Kasumi-1 (cell line): ENCODE measurements at places on chromosomes 2 and 18.

DNA sequence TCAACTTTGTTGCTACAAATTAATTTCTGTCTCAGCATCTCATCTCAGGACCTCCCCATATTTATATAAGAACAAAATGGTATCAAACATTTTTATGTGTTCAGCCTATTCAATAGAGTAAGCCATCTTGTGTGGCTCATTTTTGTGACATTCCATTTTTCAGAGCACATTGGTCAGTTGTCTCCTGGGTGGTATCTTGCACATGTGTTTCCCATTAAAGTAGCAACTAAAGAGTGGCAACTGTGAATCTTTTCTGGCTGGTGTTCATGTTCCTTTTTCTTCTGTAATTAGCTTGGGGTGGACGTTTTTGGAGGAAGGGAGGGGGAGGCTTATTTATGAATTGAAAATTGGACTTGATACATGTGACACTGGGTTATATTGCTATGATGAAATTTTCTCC is 45.4 kb upstream of the EFEMP1 start:
- DNase-seq = no peak

DNA sequence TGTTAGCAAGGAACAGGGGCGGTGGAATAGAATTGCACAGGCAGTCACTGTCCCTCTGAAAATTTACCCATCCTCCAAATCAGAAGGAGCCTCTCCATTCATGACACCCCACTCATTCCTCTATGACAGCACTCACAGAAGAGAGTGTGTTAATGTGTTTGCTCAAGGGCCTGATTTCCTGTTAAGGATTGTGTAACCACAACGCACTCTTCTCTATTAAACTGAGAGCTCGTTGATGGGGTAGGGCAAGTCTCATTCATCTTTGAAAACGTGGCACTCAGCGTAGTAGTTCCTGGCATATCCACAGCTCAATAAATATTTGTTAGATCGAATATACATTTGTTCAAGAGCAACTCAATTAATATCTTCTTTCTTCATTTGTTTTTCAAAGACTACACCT is 106.4 kb downstream of the VAPA start:
- no peak for DNase-seq

DNA sequence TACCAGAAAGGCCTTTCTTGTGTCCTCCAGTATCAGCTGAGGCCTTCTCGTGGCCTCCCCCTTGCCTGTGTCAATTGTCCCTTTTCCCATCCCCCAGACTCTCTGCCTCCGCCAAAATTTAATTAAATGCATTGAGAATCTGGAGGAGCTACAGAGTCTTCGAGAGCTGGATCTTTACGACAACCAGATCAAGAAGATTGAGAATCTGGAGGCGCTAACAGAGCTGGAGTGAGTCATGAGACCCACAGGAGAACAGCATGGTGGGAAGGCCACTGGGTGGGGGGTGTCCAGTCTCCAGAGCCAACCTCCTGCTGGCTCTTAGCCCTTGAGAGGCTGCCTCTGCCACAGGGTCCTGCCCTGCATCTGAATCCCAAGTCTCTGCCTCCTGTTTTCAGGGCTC is 8.8 kb downstream of the PPP1R7 start:
- no peak for DNase-seq

DNA sequence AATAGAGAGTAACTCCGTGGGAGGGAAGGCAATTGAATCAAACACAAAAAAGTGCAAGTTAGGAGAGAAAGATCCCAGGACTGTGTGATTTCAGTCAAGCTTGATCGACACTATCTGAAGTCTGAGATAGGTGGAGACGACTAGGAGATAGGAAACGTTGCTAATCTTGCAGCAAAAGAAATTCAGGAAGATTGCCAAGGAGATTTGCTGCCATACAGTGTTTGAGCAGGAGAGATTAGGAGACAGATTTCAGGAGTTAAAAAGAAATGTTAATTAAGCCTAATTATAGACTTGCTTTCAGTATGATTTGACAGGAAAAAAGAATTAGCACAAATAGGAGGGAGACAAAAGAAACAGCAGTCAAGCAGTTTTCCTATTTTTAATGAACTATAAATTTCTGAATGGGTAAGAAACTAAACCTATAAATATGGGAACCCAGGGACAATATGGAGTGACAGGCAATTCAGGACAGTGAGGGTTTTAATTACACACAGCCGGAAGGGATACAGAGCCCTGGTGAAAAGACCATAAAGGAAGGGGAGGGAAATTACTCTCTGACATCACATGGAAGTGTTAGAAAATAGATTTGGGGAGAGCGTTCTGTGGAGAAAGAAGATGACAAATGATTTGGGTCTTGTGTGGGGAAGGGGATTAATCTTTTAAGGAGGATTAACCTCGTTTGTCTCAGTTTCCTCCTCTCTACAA is 72.6 kb downstream of the SUCLG1 start:
- no peak for DNase-seq
